Ovary (tissue), 10 donors: ENCODE measurements at places on chromosomes 12 and 14. TPM values are rescaled to one million over a fixed set of nuclear protein-coding genes. Genes with fewer than 3 reads are reported as not detected.

Gene CIROP
- not detected for total RNA-seq

Gene IL26
- total RNA-seq: not detected

Gene TMEM30B
- 1.2 TPM for total RNA-seq

Gene SIRT4
- total RNA-seq: 0.94 TPM

Gene KRT86
- total RNA-seq: not detected

Gene FBXL14
- 12.0 TPM for total RNA-seq
